ENCODE measurements at places on chromosomes 1 and 21.

- H3K27ac ChIP-seq: no peak overlapping the region
- H3K36me3 ChIP-seq: peaks cover 4% of the 10 kb centered on the region
- H3K27me3 ChIP-seq: no peaks in the 10 kb centered on the region
- no peaks in the 10 kb centered on the region for H3K4me1 ChIP-seq
- DNase-seq: peak; percentile 7
- H3K4me3 ChIP-seq: no peak overlapping the region
Observed at GRCh38 chr1:234270581-234271242, 102.5 kb upstream of the COA6 start.

DNA sequence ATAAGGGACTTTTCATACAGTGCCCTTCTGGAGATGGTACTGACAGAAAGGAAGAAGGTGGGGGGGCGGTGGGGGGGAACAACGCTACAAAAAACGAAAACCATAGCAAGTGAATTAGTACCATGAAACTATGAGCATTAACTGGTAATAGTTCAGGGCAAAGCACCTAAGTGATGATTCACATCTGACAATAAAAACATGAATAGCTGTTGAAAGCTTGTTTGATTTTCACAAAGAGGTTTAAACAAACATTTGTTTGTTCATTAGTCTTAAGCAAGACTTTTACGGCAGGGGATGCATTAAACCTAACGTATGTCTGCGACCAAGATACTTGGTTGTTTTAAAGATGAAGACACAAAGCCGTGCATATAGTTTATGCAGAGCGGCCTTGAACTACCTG, 177.5 kb downstream of the LMO4 start:
- H3K27me3 ChIP-seq: no peaks in the 10 kb centered on the region
- H3K4me1 ChIP-seq: no peaks in the 10 kb centered on the region
- H3K36me3 ChIP-seq: no peaks in the 10 kb centered on the region
- DNase-seq: no peak
- H3K27ac ChIP-seq: no peak overlapping the region

DNA sequence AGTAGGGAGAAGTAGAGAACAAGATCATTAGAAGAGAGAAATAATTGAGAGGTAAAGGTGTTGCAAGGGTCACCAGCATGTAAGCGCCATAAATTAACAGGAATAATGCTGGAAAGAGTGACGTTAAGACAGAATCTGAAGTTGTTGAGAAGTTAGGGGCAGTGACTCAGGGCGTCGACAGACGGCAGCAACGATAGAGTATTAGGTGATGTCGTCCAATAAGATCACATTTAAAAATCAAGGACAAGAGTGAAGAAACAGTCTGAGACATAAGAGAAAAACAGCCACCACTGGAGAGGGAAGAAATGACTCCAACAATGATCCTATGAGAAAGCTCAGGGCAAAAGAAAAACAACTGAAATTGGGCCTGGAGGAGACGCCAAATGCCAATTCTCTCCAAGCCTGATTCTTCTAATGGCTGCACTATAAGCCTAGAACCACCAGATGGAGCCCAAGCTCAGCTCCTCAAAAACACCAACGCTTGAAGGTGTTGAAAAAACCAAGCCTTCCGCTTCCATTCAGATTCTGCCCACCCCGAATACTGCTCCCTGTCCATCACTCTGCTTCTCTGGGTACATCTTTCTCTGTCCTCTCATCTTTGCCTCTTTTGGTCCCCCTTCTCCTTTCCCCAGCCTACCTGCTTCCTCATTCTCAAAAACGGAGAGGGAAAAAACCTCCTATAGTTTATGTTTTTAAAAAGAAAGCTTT, 70.0 kb downstream of the LUZP1 start:
- no peak overlapping the region for H3K4me3 ChIP-seq
- peak; percentile 83 for DNase-seq

DNA sequence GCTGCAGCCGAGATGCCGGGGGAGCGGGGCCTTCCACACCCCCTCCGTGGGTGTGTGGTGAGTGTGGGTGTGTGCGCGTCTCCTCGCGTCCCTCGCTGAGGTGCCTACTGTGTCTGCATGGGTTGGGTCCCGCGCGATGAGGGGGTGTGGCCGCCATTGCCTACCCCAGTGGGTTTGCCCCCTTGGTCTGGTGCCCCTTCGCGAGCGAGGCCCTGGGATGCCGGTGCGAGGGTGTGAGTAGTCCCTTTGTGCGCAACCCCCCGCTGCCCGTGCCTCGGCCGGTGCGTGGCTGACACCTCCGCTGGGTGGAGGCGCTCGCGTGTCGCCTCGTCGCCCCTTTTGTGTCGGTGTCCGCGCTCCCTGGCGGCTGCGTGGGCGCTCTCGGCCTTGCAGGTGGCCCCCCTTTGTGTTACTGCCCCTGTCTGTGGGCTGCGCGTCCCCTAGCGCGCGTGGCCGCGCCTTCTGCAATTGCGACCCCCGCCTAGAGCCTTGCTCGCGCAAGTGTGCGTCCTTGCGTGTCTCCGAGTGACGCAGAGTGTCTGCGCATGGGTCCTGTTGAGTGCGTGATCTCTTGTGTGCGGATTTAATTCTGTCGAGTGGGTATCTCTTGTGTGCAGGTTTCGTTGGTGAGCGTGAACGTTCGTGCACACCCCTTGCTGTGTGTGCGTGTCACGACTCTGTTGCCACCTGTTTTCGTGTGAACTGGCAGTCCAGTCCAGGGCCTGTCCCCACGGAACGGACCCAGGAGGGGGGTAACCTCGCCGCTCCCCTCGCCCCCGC, 553 bp downstream of the TTC3 start:
- H3K36me3 ChIP-seq: peaks cover 3% of the 10 kb centered on the region
- H3K27me3 ChIP-seq: no peaks in the 10 kb centered on the region
- H3K4me1 ChIP-seq: peaks cover 4% of the 10 kb centered on the region
- no peak for DNase-seq
- peak overlapping the region; percentile 96 for H3K4me3 ChIP-seq
- peak overlapping the region; percentile 98 for H3K27ac ChIP-seq

- H3K4me1 ChIP-seq: no peaks in the 10 kb centered on the region
- no peak overlapping the region for H3K4me3 ChIP-seq
- H3K27me3 ChIP-seq: no peaks in the 10 kb centered on the region
- peaks cover 15% of the 10 kb centered on the region for H3K36me3 ChIP-seq
- no peak for DNase-seq
Observed at GRCh38 chr1:51482881-51483280, 36.2 kb downstream of the EPS15 start.

GRCh38 chr1:27862671-27863537, 9.4 kb upstream of the THEMIS2 start:
- no peaks in the 10 kb centered on the region for H3K36me3 ChIP-seq
- no peak for DNase-seq
- no peak overlapping the region for H3K27ac ChIP-seq
- H3K27me3 ChIP-seq: no peaks in the 10 kb centered on the region

DNA sequence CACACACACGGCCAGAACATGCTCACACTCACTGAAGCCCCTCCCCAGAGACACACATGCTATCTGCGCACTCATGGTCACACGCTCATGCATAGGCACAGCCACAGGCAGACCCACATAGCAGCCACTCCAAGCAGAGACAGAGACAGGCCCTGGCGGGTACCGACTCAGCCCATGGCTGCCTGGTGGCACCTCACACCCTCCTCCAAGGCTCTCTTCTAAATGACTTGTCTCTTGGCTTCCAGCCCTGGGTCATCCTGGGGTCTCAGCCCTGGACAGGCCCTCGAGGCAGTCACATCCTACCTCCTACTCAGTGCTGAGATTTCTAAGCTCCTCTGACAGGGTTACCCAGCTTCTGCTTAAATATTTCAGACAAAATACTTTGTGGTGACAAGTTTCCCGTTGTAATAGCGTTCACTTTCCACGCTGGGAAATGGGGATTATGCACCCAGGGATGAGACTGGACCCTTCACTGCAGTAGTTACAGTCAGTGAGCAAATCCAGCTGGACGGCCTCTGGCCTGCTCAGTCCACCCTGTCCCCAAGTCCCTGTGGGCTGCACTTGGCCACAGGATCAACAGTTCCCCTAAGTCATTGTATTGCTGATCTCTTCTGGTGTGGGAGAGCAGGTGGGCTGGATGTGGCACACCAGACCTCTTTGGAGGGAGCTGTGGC, 2.9 kb upstream of the NFASC start:
- H3K27me3 ChIP-seq: no peaks in the 10 kb centered on the region
- peak; percentile 34 for DNase-seq
- no peak overlapping the region for H3K27ac ChIP-seq
- peaks cover 13% of the 10 kb centered on the region for H3K4me1 ChIP-seq
- H3K4me3 ChIP-seq: no peak overlapping the region
- H3K36me3 ChIP-seq: no peaks in the 10 kb centered on the region

- no peak overlapping the region for H3K27ac ChIP-seq
- no peak overlapping the region for H3K4me3 ChIP-seq
- H3K4me1 ChIP-seq: no peaks in the 10 kb centered on the region
- no peak for DNase-seq
- peaks cover 37% of the 10 kb centered on the region for H3K36me3 ChIP-seq
Observed at GRCh38 chr1:21084111-21084810, 92.4 kb downstream of the EIF4G3 start.

DNA sequence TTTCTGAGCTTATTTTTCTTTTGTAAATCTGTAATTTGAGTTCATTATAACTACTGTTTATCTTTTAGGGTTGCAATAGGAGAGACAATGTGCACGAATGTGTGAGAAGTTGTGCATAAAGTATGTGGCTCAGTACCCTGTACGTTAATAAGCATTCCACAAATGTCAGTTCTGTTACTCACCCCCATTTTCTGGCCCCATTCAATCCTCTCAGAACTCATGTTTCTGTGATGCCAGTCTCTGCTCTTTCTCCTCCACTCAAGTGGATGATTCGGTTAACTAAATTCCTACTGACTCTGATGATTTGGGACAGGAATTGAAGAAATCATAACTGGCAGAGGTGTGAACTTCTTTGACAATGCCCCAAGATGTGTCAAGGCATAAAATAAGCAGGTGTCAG, 10.2 kb upstream of the DMRTB1 start:
- H3K4me1 ChIP-seq: peaks cover 29% of the 10 kb centered on the region
- no peaks in the 10 kb centered on the region for H3K36me3 ChIP-seq
- H3K27me3 ChIP-seq: no peaks in the 10 kb centered on the region

DNA sequence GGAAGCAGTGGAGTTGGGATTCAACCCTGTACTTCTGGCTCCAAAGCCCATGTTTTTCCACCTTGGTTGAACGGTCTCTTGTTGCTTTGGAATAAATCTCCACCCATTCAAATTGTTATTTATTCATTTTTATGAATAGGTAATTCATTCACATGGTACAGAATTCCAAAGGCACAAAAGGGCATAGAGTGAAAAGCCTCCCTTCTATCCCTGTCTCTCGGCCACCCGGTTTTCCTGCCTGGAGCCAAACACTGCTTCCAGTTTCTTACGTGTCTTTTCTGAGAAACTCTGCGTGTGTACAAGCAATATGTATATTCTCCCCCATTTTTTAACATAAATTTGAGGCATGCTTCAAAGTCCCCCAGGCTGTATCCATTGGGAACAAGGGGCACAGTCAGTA, 3.9 kb downstream of the EXTL1 start:
- no peak overlapping the region for H3K27ac ChIP-seq
- no peaks in the 10 kb centered on the region for H3K36me3 ChIP-seq
- no peak overlapping the region for H3K4me3 ChIP-seq
- H3K27me3 ChIP-seq: no peaks in the 10 kb centered on the region
- H3K4me1 ChIP-seq: peaks cover 1% of the 10 kb centered on the region

- DNase-seq: no peak
- no peaks in the 10 kb centered on the region for H3K36me3 ChIP-seq
- no peak overlapping the region for H3K27ac ChIP-seq
- H3K4me1 ChIP-seq: peaks cover 3% of the 10 kb centered on the region
- no peaks in the 10 kb centered on the region for H3K27me3 ChIP-seq
Observed at GRCh38 chr21:34913811-34914210, 135.3 kb downstream of the RUNX1 start.

- H3K27me3 ChIP-seq: no peaks in the 10 kb centered on the region
- H3K4me3 ChIP-seq: no peak overlapping the region
- H3K4me1 ChIP-seq: peaks cover 13% of the 10 kb centered on the region
- H3K27ac ChIP-seq: no peak overlapping the region
- no peaks in the 10 kb centered on the region for H3K36me3 ChIP-seq
Observed at GRCh38 chr1:30911059-30911954, 2.7 kb upstream of the SDC3 start.

DNA sequence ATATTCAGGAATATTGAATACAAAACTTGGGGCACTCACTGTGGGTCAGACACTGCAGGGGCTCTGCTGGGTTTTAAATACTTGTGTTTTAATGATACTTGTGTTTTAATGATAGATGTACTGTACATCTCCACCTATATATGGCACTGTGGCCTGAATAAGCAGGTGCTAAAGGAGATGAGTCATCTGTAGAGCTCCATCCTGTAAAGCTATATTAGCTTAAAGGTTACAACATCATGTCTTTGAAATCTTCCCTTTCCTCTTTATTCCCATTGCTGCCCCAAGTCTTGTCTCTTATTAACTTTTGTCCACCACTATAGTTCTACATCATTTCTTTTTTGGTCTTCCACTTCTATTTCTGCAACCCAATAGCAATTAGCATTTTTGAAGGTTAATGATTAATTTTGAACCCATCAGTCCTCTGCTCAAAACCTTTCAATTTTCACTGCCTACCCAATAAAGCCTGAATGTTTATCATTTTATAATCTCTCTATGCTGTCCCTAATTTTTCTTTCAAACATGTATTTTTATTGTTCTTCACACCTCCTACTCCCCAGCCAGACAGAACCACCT, 113.3 kb upstream of the PTGFR start:
- H3K27ac ChIP-seq: no peak overlapping the region
- no peak overlapping the region for H3K4me3 ChIP-seq
- no peaks in the 10 kb centered on the region for H3K27me3 ChIP-seq
- DNase-seq: no peak
- no peaks in the 10 kb centered on the region for H3K36me3 ChIP-seq
- H3K4me1 ChIP-seq: peaks cover 2% of the 10 kb centered on the region

- no peaks in the 10 kb centered on the region for H3K36me3 ChIP-seq
- H3K27ac ChIP-seq: peak overlapping the region; percentile 57
- peaks cover 28% of the 10 kb centered on the region for H3K27me3 ChIP-seq
Observed at GRCh38 chr1:229408458-229409037, 25.3 kb downstream of the ACTA1 start.

DNA sequence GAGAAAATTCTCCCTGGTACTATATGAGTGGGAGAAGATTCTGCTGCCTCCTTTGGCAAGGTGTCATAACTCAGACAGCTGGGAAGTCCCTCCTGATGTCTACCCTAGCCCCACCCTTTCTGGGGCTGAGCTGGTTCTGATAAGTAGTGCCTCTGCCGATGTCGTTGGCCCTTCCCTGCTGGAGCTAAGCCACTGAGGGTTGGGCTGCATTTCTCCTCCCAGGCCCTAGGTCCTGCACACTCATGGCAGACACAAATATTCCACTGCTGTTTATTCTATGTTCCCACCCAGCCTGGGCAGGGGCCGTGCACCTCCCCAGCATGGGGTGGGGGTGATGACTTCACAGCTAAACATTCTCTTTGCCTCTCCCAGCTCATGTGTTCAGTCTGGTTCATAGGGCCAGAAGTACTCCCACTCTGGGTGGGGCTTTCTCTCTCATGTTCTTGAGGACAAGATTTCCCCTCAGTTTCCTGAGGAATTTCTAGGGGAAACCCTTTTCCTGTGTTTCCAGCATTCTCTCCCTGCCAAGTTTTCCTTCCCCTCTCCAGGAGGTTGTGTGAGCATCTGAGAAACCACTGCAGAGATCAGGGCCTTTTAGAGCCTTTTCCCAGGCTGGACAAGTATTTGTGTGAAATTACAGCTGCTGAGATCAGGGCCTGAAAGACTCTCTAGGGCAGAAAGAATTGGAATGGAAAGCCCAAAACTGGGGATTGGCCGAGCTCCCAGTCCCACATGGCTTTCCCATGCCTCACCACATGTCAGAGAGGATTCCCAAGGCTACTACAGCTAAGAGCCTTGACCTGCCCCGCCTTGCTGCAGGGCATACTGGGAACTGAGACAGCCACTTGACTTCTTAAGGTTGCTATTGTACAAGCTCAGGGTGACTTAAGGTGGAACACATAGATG, 66.2 kb downstream of the ATP2B4 start:
- no peaks in the 10 kb centered on the region for H3K27me3 ChIP-seq
- no peak for DNase-seq
- peaks cover 12% of the 10 kb centered on the region for H3K36me3 ChIP-seq
- peaks cover 9% of the 10 kb centered on the region for H3K4me1 ChIP-seq
- H3K27ac ChIP-seq: no peak overlapping the region
- no peak overlapping the region for H3K4me3 ChIP-seq

Data from endodermal cell (in vitro differentiated cells).